Suppressor macrophage treated with lipopolysaccharide for 4 hours (primary cell): ENCODE measurements at places on chromosomes 13 and 19.

DNA sequence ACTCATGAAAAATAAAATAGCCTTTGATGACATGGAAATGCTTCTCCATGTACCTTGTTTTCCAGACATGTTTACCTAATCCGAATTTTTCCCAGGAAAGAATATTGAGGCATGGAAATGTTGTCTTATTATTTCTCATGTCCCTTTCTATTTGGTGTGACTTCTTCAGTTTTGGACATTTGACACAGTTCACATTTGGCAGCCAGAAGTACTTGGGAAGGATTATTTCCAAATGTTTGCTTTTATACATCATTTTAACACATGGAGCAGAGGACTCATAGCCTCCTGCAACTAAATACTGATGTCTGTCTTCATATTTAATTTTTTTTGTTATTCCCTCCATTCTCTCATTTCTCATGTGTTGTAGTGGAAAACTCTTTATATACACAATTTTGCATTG is 94.3 kb downstream of the POSTN start:
- DNase-seq: no peak

GRCh38 chr19:31639306-31639705 is 290.1 kb upstream of the TSHZ3 start:
- peak; percentile 1 for DNase-seq

DNA sequence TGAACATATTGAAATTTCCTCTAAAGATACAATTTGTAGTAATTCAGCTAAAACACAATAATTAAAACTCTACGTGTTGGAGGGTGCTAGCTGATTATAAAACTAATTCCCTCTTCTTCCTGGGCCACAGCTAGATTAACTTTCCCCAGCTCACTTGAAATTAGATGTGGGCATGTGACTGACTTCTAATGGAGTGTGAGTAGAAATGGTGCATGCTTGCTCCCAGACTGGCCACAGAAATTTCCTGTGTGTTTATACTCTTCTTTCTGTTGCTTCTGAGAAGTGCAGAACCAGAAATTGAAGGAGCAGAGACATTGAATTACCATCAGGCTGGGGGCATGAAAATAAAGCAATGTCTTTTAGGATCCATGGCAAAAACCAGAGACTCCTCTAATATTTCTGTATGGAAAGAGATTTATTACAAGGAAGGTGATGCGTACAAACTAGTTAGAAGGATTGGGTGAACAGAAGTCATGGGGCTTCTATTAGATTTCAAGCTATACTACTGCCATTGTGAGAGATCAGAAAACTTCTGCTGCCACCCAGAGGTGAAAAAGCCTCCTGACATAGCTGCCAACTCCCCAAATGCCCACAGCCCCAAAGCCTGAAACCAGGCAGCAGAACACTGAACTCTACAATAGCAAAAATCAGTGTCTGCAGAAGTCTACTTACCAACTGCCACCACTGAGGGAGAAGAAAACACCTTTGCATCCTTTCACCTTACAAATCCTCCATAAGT is 379.2 kb upstream of the MIR17HG start:
- DNase-seq: no peak

- DNase-seq: no peak
Observed at GRCh38 chr13:78836238-78836784, 177.4 kb upstream of the OBI1 start.

DNA sequence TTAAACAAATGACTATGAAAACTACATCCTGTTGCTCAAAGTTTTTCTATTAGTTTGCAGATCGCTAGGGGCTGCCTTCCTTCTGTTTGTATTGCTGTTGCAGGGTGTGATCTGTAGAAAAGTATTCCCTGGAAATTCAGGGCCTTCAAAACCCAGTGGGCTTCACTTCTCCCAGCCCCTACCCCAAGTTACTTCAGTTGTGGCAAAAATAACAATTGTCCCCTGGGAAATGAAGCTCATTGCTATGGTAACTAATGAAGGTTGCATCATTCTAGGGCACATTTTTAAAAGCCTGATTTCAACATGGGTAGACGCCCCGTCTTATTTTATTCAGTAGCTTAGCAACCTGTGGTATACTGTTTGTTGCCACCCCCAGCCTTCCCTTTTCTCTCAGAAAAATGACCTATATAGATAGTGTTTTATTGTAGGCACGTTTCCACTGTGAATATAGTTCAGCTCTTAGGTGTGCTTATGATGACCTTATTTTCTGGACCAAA is 60.9 kb downstream of the WDFY2 start:
- peak; percentile 66 for DNase-seq

DNA sequence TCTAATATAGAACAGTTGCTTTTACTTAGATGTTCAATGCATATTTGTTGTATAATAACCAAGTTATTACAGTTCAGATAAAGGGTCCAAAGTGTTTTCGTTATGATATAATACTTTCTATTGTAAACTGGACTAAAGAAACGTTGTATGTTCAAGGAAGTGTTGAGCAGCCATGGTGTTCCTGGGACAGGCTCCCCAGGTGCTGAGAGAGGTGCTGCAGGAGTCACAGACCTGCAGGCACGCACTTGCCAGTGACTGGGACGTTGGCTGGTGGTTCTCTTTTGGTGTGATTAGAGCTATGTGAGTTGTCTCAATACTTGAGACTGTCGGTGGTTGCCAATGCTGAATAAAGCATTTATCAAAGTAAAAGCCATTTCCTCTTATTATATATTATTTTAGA is 9.5 kb downstream of the ING1 start:
- DNase-seq: no peak

GRCh38 chr19:5075597-5075996 is 106.7 kb downstream of the KDM4B start:
- no peak for DNase-seq
